ENCODE measurements at places on chromosomes 1 and 21.
A peak's percentile ranks its signal among the peaks of the same experiment; 100 is the strongest.

DNA sequence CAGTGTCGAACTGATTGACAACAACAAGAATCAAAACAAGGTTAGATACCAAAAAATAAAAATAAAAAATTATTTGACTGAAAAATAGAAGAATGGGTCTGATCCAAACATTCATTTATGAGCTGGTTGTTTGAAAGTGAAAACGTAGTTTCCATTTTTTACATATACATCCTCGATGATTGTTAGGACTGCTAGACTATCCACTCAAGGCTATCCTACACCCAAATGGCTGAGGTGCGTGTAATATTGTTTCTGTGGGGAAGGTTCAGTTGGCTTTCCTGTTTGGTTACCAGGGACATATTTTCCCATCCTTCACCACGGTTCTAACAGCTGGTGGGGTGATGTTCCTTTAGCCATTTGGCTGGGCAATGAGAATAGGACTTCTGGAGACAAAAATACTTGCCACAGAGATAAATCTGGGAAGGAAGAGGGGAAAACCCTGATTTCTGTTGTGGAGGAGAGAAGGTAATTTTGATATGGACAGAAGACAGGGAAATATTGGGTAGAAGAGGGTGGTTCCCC is 66.3 kb downstream of the MAP3K7CL start:
- DNase-seq = no peak

DNA sequence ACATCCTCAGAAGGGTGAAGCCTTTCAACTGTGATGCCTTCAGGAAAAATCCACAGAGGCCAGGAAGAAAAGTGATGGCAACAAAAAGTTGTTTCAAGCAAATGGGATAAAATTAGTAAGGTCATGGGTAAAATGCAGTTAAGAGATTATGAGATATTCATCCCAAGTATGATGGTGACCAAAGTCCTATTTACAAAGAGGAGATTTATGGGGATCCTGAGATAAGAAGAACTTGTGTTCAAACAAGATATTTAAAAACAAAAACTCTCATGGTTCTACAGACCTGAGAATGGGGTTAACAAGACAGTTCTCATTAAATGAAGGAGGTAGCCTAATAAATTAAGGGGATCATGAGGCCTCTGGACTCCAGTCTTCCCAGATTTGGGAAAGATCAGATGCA is 184.4 kb downstream of the FCRL5 start:
- no peak for DNase-seq

- DNase-seq = no peak
Observed at GRCh38 chr1:45177452-45177851, 29.0 kb downstream of the ZSWIM5 start.

GRCh38 chr1:154549202-154549770 is 9.2 kb downstream of the UBE2Q1 start:
- DNase-seq = no peak

DNA sequence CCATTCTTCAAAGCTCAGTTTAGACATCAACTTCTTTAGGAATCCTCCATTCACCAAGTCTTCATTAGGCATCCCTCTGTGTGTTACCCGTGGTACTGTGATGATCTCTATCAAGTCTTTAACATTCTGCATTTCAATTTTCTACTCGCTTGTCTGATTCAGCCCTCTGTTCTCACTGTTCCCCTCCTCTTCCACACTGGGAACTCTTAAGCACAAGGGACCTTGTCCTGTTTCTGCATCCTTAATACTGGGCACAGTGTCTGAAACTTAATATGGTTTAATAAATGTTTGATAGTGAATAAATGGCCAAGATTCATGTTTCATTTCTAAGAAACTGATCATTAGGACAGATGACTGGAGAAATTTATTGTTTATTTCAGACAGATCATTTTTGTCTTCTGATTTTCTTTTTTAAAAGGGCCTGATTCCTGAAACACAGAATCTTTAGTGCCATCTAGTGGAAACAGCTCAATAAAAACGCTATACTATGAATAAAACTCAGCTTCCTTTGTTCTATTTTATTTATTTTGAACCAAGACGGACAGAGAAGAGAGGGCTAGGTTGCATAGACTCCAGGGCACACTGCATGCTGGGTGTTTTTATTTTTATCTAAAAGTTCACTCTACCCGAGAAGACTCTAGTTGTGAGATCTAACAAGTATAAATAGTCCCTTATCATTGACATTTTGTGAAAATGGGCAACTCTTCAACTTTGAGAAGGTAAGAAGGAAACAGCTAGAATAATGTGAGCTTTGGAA is 7.0 kb upstream of the TRIM45 start:
- no peak for DNase-seq

GRCh38 chr1:232579958-232580941 is 49.7 kb downstream of the SIPA1L2 start:
- DNase-seq = no peak

GRCh38 chr1:59815892-59816291 is 1.1 kb downstream of the HOOK1 start:
- no peak for DNase-seq

- no peak for DNase-seq
Observed at GRCh38 chr1:34066981-34067603, 97.9 kb downstream of the CSMD2 start.

GRCh38 chr1:43352881-43353280 is 5.9 kb upstream of the CDC20 start:
- DNase-seq = no peak

DNA sequence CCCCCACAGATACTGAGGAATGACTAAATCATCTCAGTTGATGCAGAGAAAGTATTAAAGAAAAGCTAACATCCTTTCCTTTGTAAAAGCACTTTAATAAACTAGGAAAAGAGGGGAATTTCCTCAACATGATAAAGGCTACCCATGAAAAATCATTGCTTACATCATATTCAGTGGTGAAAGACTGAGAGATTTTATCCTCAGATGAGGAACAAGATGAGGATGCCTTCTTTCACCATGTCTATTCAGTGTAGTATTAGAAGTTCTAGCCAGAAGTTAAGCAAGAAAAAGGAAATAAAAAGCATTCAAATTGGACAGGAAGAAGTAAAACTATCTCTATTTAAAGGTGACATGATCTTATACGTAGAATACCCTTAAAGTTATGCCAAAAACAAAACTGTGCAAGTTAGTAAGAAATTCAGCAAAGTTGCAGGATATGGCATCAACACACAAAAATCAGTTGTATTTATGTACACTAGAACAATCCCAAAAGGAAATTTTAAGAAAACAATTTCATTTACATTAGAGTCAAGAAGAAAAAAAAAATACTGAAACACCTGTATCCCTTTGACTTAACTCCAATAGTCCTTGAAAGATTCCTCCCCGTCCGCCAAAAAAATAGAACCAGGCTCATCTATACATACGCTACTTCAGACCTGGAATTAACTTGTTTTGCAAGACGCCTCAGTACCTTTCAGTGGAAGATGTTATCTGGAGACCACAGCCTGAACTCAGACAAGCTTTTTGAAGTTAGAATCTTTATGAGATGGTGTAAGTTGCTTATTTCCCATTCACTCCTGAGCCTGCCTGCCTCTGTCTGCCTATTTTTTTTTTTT is 17.5 kb downstream of the ZMYM4 start:
- DNase-seq = no peak

DNA sequence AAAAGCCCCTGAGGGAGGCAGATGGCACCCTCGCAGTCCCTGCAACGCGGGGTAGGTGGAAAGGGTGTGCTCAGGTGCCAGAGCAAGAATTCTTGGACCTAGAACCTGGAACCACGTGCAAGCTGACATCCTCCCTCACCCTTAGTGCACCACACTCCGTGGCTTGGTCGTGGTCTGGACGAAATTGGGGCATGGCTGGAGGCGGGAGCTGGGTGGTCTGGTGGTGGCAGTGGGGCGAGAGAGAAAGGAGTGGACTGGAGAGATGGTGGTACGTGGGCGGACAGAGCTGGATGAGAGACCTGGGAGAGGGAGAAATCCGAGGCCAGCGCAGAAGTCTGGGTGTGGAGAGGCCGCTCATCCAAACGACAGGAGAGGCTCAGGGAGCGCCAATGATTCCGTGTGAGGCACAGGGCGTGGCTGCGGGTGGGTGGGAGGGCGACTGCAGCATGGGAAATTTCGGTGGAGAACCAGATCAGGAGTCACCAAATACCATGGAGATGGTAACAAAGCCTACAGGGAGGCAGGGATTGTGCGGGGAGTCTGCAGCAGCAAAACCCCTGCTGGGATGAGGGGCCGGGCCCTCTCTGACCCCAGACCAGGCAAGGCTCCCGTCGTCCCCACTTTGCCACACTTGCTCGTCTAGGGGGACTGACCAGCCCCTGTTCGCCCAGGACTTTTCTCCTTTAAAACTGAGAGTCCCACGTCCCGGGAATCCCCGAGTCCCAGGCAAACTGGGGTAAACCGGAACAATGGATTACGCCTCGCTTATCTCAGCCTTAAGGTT is 31.9 kb downstream of the CDCP2 start:
- no peak for DNase-seq

- no peak for DNase-seq
Observed at GRCh38 chr1:6149597-6149996, 30.5 kb downstream of the CHD5 start.

GRCh38 chr1:16618719-16619118 is 5.4 kb upstream of the NBPF1 start:
- no peak for DNase-seq

- DNase-seq = no peak
Observed at GRCh38 chr1:106793651-106794050, 262.8 kb upstream of the PRMT6 start.

DNA sequence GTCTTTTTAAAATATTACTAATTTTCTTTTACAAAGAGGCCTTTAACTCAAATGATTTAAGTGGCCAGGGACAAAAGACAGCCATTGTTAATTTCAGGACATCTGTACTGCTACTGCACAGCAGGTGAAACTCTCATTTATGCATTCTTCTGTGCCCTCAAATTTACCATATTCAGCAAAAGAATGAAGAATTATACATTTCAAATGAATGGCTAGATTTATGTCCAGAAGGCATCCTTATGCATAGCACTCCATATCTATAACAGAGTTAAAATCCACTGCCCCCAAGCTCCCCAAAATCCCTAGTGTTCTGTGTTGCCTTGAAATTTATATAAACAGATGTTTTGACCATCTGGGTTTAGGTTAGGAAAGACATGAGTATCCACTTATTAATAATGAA is 202.6 kb downstream of the DNM3 start:
- DNase-seq = no peak

GRCh38 chr1:29931477-29932175 is 695.3 kb downstream of the PTPRU start:
- no peak for DNase-seq

DNA sequence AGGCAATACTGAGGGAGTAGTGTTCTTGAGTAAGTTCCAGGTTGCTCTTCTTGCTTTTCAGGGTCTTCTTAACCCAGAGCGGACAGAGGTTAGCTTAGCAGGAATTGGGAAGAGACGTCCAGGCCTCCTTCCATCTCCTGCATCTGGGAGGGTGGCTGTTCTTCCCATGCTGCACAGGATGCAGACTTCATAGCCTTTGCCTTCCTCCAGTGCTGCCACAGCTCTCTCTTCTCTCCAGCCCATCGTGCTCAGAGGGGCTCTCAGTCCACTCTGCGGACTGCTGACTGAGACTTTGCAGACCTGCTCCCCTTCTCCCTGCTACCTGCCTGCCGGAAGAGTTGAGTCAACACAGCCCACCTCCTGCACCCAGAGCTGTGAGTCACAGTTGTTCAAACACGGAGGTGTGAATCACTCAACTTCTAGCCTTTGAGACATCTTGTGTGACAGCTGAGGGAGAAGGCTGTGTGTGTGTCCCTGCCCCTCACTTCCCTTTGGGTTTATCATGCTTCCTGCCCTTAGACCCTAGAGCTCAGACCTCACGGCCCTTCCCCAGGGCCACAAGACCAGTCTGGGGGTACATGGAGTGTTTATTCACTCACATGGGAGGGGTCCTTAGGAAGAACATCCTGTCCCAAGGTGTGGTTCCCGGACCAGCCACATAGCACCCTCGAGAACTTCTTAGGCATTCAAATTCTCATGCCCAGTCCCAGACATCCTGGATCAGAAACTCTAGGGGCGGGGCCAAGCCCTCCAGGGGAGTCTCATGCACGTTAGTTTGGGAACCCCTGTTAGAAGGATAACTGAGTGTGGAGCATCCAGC is 158.3 kb upstream of the CACNA1E start:
- DNase-seq = peak; percentile 73

Data from stimulated activated CD4-positive, alpha-beta T cell treated with anti-CD3 and anti-CD28 coated beads, Interleukin-15, amount 100 ng/mL, for 24 hours (primary cell).